Eye (tissue), 1 donor: ENCODE measurements at places on chromosomes 16 and 17.
A peak's percentile ranks its signal among the peaks of the same experiment; 100 is the strongest.

GRCh38 chr16:77041468-77041867, 149.5 kb upstream of the MON1B start:
- no peak for DNase-seq

- no peak for DNase-seq
Measured at GRCh38 chr17:59402760-59403159, 71.3 kb downstream of the YPEL2 start.

DNA sequence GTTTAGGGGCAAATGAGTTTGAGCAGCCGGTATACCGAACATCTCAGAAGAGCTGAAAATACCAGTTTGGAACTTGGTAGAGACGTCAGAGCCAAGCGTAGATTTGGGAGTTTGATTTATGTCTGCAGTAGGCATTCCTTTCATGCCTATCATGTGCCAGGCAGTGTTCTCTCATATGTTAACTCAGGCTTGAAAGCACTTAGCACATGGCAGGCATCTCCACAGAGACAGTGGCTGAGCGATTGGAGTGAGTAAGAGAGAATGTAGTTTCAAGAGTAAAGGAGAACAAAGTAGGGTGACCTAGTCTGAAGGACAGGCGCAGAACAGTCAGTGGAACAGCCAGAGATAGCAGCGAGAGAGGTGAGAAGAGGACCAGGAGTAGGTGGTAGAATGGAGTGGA, 207.0 kb downstream of the FTO start:
- no peak for DNase-seq

- no peak for DNase-seq
Measured at GRCh38 chr17:8463099-8463498, 27.4 kb downstream of the NDEL1 start.

- no peak for DNase-seq
Measured at GRCh38 chr16:12079412-12079965, 103.0 kb downstream of the SNX29 start.

GRCh38 chr16:85205747-85206471, 93.6 kb upstream of the CIBAR2 start:
- DNase-seq = peak; percentile 69

GRCh38 chr16:80305410-80305809, 235.4 kb upstream of the DYNLRB2 start:
- DNase-seq = no peak

- peak; percentile 58 for DNase-seq
Measured at GRCh38 chr17:954431-955164, 25.0 kb downstream of the NXN start.

- no peak for DNase-seq
Measured at GRCh38 chr16:22638393-22639206, 127.9 kb downstream of the NPIPB5 start.

- peak; percentile 80 for DNase-seq
Measured at GRCh38 chr16:23509782-23510163, 521 bp downstream of the GGA2 start.

- peak; percentile 37 for DNase-seq
Measured at GRCh38 chr16:71542377-71542776, 16.2 kb downstream of the CHST4 start.

GRCh38 chr16:78563905-78564304, 464.5 kb downstream of the WWOX start:
- peak; percentile 34 for DNase-seq
